ENCODE measurements at places on chromosomes 4 and X. TPM values are rescaled to one million over a fixed set of nuclear protein-coding genes. Genes with fewer than 3 reads are reported as not detected.

DNA sequence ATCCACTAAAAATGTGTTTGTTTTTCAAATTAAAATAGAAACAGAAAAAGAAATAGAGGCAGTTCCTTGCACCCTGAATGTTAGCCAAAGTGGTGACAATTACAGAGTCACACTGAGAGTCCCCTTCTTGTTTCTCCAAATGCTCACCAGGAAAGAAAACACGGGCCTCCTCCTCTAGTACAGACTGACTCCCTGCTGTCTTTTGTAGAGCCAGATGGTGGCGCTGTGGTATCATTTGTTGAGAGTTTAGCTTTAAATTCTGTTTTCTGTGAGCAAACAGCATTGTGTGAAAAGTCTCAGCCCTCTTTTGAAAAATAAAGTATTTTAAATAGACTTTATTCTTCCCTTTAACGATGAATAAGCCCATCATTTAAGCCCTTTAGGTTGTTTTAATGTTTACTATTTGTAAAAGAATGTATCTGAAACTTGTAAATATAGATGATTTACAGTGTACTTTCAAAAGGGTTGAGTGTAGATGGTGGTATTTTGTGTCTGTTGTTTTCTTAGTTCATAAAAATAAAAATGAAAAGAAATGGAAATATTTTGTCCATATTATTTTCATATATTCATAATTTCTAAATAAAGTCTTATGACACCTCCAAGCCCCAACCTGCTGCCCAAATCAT lies 36.9 kb upstream of the ATOH1 start:
- DNase-seq, result peak; percentile 68

- no peak for DNase-seq
Measured at GRCh38 chr4:128601991-128602695, 207.4 kb upstream of the JADE1 start.

GRCh38 chrX:84335121-84335520 lies 147.1 kb upstream of the RPS6KA6 start:
- no peak for DNase-seq

DNA sequence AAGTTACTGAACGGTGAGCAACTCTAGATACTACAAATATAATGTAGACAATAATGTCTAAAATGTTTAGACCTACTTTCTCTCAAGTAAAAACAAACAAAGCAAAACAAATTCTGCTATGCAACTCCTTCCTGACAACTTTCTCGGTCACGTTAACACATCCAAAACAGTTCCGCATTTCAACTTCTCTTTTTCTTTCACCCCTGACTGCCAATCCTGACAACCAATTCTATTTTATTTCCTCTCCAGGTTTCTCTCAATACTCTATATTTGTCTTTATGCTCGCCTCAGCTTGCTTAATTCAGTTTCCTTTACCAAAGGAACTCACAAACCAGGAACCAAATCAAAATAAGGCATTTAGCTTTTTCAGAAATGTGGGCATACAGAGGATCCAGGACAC lies 513.0 kb downstream of the FSTL5 start:
- no peak for DNase-seq

GRCh38 chr4:48661391-48661790 lies 118.7 kb downstream of the FRYL start:
- DNase-seq, result no peak

The UGT2A2 gene
- total RNA-seq, result not detected

The EDA gene
- total RNA-seq, result 15.1 TPM
